SK-MEL-5 (cell line): ENCODE measurements at places on chromosomes 3 and 15.
A peak's percentile ranks its signal among the peaks of the same experiment; 100 is the strongest.

DNA sequence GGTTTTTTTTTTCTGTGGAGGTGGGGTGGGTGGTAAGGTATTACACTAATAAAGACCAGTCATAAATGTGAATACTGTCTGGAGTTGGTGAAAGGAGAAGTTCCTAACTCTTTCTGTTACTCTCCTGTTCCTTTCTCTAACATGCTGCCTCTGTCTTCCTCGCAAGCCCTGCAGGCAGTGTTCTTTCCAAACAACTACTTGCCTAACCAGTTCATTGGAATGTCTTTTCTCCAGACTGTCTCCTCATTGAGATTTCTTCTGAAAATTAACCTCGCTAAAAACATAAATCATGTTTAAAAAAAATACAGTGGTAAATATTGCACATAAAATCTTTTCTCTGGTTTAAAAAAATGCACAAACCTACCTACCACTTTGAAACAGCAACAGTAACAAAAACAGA is 135.2 kb downstream of the TP63 start:
- DNase-seq = no peak

DNA sequence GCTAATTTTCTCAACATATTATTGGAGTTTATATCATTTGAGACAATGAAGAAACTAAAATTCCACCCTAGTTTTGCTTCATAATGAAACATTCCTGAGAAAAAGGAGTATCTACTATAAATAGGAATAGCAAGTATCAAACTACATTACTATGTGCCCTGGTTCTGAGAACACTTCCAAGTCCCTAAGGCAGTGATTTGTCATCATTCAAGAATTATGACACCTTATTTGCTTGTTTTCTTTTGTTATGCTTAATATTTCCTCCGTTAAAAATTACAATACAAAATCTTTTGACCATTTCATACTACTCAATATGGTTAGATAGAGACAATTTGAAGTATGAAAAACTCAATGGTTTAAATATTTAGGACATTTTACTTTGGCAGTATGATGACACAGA is 707.8 kb upstream of the GOLIM4 start:
- no peak for DNase-seq

DNA sequence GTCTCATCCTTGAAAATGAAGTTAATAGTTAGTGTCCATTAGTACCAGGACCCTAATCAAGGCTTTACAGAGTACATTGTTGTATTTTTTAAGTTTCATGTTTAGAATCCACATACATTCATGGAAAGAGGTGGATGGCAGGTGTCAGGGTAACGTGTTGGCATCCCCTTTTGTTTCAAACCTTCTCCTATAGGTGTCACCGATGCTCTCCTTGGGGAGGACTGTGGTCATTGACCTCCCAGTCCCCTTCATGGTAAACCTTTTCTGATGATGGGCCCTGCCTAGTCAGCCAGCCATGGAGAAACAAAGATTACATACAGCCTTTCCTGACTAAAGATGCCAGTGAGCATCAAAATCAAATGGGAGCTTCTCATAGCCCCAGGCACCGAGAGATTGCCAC is 574.8 kb downstream of the AGBL1 start:
- DNase-seq = no peak

GRCh38 chr3:127497676-127498075 is 92.9 kb downstream of the TPRA1 start:
- DNase-seq = no peak

- DNase-seq = no peak
Measured at GRCh38 chr3:53180305-53181023, 19.5 kb downstream of the PRKCD start.

DNA sequence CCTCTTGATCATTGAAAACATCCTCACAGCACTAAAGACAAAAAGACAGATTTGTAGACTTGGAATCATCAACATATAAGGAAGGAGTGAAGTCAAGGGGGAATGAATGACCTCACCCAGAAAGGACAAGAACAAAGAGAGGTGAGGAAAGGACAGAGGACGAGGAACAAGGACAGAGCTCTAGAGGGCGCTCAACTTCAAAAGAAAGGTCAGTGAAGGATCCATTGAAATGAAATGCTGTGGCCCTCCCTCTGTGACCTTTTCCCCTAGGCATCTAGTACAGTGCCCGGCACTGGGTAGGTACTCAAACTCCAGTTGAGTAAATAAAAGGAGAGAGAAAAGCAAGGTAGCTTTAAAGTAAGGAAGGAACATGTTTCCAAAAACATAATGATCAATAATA is 2.6 kb downstream of the ATP8B4 start:
- peak; percentile 55 for DNase-seq

GRCh38 chr3:7982126-7982525 is 519.5 kb upstream of the LMCD1 start:
- DNase-seq = no peak

- no peak for DNase-seq
Measured at GRCh38 chr15:82371656-82372055, 22.4 kb upstream of the GOLGA6L10 start.

- peak; percentile 63 for DNase-seq
Measured at GRCh38 chr15:62506217-62506805, 341.2 kb upstream of the C2CD4B start.

- DNase-seq = no peak
Measured at GRCh38 chr3:106534206-106534605, 665.4 kb upstream of the CBLB start.
